Hematopoietic multipotent progenitor cell treated with erythropoietin and hydrocortisone succinate and interleukin-3 and kit ligand, for 8 days (in vitro differentiated cells): ENCODE measurements at places on chromosomes 2 and 18.
A peak's percentile ranks its signal among the peaks of the same experiment; 100 is the strongest.

DNA sequence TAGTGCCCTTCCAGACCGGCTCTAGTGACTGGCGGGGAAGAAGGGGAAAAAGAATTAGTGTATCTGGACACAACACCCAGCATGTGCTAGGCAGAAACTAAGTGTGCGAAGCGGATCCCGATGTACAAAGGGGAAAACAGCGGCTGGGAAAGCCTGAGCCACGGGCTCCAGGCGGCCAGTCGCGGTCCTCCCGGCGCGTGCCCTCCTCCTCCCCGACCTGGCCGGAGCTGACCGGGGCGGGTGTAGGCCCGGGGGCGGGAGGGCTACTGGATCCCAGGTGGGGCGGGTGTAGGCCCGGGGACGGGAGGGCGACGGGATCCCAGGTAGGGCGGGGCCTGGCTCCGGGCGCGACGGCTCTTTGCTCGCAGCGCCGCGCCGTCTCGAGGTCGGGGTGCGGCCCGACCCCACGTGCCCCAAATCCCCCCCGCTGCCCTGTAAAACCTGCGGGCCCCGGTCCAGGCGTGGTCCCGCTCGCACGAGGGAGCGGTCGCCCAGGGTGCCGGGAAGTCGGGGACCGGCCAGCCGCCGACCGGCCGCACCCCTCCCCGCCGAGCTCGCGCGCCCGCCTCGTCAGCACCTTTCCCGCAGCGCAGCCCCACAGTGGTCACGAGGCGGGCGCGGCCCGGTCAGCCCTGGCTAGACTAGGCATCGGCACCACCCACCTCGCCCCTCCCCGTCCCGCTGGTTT, 48.8 kb downstream of the C2orf42 start:
- no peak for DNase-seq

GRCh38 chr2:181672255-181673008, 7.9 kb downstream of the NEUROD1 start:
- no peak for DNase-seq

DNA sequence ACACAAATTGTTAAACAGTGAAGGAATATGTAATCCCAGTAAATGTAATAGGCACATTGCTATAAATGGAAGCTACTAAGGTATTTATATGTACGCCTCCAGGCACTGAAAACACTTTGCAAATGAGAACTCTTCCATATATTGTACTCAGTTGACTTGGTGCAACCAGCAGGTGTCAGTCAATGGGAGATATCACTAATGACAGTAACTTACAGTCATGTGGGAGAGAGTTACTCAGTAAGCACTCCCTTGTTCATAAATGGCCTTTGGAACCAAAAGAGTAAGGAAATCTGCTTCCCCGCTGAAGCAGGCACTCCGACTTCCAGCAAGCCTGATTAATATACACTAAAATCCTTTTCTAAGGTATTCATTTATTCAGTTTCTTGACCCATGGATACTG, 5.9 kb downstream of the MDH1 start:
- DNase-seq: peak; percentile 13

DNA sequence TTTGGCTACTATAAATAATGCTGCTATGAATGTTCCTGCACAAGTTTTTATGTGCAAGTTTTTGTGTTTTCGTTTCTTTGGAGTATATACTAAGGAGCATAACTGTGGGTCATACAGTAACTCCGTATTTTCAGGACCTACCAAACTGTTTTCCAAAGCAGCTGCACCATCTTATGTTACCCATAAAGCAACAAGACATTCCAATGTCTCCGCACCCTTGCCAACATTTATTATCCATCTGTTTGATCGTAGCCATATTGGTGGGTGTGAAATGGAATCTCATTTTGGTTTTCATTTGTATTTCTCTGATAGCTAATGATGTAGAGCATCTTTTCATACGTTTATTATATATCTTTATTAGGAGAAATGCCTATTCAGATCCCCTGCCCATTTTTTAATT, 13.8 kb downstream of the TMEM131 start:
- DNase-seq: no peak

DNA sequence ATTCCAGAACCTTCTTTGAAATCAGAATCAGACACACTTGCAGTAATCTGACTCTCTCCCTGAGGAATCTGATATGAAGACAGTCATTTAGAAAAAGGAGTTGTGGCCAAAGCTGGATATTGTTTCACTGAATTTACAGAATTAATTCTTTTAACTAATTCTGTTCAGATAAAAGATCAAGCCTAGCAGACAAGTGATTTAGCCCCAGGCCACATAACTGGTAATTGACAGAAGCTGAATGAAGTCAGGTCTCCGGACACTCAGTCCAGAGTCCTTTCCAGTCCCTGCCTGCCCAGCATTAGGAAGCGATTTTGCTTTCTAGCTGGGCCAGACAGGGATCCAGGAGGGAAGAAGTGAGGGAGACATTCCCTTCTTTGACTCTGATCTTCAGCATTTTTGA, 110.7 kb upstream of the AQP4 start:
- no peak for DNase-seq

DNA sequence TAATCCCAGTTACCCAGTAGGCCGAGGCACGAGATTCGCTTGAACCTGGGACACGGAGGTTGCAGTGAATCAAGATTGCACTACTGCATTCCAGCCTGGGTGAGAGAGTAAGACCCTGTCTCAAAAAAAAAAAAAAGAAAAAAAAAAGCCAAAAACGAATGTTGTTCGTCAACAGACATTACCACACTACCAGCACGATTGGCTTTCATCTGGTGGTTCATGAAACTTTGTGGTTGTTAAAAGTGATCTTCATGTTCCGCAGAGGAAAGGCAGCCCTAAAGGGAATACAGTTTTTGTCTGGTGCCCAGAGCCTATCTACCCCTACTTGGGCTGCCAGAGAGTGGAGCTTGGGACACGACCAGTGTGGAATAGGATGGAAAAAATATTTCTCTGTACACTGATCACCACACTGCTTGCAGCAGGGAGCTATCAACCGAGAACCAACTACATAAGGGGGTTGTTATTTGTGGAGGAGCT, 13.6 kb upstream of the CXCR4 start:
- no peak for DNase-seq

- DNase-seq: no peak
Observed at GRCh38 chr2:86337244-86337835, at the start of gene REEP1. Gene REEP1, minus strand, starts transcription at chr2:86337626. Its CDS starts 116 bp downstream, at chr2:86337510.

- DNase-seq: no peak
Observed at GRCh38 chr2:38384338-38384737, 7.3 kb upstream of the ATL2 start.

DNA sequence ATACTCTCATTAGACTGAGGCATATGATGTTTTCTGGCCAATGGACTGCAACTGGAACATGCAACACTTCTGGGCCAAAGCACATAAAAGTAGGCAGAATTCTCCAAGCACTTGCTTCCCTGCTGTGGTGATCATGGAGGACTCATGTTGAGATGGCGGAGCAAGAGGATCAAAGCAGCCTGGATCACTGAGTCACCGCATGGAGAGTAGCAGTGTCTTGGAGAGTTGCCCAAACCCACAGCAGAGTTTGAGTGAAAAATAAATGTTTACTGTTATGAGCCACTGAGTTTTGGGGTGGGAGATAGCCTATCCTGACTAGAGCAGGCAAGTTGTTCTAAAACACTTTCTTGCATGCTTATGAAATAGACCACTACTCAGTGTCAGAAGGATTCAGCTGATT, 359.5 kb downstream of the ZNF521 start:
- no peak for DNase-seq
